ENCODE measurements at places on chromosomes 6 and 20.
A peak's percentile ranks its signal among the peaks of the same experiment; 100 is the strongest.

DNA sequence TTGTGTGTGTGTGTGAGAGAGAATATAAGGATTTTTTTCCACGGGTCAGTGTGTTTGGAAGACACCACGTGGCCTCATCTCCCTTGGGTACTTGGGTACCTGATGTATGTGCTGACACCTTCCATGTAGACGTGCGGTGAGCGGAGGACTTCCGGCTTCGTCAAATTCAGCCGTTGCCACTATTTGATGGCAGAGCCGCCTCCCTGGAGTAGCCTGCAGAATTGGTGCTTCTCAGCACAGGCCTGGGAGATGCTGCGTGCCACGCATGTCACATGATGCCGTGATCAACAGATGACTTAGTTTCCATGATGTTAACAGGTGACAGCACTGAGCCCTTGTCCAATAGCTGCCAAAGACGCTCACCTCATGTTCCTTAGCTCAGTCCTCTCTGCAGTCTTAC is 69.4 kb downstream of the CDH4 start:
- DNase-seq: no peak

DNA sequence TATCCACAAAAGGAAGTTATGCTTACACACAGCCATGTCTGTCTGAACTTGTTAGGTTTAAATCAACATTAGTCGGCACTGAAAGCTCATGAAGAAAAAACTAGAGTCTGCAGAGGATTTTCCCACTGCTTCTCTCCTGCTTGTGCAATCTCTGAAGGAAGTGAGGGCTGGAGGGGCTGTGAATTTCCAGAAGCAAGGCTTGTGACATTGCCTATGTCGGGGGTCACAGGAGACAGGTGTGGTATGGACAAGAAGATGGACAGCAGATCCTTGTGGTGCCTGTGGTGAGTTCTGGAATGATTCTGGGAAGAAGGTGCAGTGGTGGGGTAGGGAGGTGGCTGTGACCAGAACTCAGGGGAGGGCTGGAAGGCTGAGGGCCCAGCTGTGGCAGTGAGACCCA is 84.3 kb upstream of the TRAF3IP2 start:
- no peak for DNase-seq

DNA sequence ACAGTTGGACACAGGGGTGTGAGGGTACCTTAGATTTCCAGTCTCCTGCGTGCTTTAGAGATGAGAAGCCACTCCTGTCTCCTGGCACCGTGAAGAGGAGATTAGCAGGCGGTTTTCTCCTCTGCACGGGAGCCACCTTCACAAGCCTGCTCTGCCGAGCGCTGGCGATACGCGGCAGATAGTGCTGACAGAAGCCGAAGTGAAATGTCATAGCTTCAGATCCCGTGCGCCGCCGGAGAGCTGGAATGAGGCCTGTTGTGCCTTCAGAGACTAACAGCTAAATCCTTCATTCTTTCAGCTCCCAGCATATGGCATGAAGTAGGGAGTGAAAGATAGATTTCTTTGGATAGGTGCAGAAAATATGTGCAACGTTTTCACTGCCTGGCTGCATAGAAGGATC is 371.0 kb downstream of the TAF4 start:
- no peak for DNase-seq

GRCh38 chr6:141026504-141026903 is 1106.2 kb upstream of the GJE1 start:
- DNase-seq: no peak

GRCh38 chr6:12112540-12113189 is 100.6 kb downstream of the HIVEP1 start:
- no peak for DNase-seq

DNA sequence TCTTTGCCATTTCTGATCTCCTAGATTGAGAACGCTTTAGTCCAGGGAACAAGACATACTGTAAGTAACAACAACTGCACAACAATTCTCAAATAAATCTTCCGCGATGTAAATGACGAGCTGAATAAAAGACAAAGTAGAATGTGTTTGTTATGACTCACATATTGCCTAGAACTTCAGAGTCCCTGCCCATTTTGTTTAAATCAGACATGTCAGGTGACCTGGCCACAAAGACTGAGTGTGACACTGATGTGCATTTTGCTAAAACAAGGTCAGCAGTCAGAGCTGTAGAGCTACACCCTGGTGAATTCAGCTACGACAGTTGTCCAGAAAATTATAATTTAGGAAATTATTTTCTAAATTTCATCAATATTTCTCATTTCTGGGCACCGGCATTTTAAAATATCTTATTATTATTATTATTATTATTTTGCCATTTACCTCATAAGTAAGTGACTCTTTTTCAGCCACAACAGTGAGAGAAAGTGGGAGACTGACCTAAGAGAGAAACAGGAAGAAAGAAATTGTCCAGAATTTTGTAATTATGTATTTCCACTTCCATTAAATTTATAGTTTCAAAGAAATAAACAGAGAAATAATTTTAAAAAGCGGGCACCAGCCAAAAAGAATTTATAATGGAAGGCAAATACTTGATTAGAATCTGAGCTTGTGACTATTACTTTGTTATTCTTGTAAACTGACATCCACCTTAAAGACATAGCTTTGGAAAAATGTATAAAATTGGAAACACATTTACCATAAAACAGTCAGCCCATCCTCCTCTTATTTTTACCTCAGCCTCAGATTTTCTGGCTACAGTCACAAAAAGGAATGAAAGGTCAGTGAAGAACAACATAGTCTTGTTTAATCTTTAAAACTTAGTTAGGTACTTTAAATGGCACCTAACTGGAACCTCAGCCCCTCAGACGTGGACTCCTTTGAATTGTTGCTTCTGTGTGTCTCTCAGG is 157.0 kb upstream of the CITED2 start:
- peak; percentile 44 for DNase-seq

GRCh38 chr6:145721144-145721543 is 14.2 kb downstream of the EPM2A start:
- DNase-seq: no peak

DNA sequence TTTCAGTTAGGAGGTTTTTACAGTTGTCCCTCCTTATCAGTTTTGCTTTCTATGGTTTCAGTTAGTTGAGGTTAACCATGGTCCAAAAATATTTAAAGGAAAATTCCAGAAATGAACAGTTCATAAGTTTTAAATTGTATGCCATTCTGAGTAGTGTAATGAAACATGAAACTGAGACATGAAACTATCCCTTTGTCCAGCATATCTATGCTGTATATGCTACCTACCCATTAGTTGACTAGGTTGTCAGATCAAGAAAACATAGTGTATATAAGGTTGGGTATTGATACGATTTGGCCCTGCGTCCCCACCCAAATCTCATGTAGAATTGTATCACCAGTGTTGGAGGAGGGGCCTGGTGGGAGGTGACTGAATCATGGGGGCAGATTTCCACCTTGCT is 39.1 kb downstream of the VGLL2 start:
- no peak for DNase-seq

All from AG10803 (cell line).